CD4-positive, alpha-beta T cell treated with Interleukin-6 at 100 ng/mL for 8 hours (primary cell): ENCODE measurements at places on chromosomes 12 and 14.

GRCh38 chr12:1559676-1560091, 34.7 kb downstream of the FBXL14 start:
- no peak for DNase-seq

GRCh38 chr12:106840243-106840642, 65.8 kb downstream of the RIC8B start:
- no peak for DNase-seq

DNA sequence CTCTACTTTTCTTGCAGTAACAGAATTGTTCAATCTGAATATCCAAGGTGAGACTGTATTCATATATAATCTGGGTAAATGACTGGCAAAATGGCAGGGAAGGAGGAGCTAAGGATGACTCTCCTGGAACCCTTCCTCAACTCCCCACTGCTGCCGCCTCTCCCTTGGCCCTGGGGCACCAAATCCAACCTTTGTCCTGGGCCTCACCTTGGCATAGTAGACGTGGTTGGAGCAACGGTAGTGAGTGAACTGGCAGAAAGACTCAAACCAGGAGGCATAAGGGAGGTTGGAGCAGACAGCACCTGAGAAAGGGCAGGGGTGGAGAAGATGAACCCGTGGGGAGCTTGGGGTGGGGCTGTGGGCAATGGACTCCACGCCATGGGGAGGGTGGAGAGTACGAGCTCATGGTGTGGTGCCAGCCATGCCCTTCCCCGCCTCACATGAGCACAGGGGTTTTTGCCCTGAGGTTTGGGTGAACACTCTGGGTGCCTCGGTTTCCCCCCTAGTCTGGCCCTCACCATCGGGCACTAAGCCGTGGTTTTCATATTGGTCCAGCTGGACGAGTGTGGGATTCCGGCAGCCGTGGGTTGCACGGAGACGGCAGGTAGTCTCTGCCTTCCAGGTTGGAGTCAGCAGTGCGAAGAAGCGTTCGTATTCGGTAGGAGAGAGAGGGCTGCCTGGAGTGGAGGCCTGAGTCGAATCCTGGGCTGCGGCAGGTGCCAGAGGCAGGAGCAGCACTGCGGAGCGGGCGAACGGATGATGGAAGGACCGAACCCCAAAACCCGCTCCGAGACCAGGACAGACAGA, 753 bp downstream of the ACRBP start:
- no peak for DNase-seq

- no peak for DNase-seq
Measured at GRCh38 chr12:26428420-26428819, 233.0 kb downstream of the SSPN start.

GRCh38 chr14:37595809-37596621, 586 bp downstream of the TTC6 start:
- DNase-seq, result no peak

GRCh38 chr12:100987552-100988521, 193.3 kb downstream of the ANO4 start:
- no peak for DNase-seq

- DNase-seq, result no peak
Measured at GRCh38 chr14:73686901-73687300, 27.3 kb downstream of the PNMA1 start.

- no peak for DNase-seq
Measured at GRCh38 chr12:69570000-69570516, 15.2 kb upstream of the CCT2 start.

- DNase-seq, result no peak
Measured at GRCh38 chr14:98949481-98950135, 322.4 kb downstream of the BCL11B start.

GRCh38 chr12:92044435-92044834, 101.2 kb downstream of the BTG1 start:
- DNase-seq, result no peak

DNA sequence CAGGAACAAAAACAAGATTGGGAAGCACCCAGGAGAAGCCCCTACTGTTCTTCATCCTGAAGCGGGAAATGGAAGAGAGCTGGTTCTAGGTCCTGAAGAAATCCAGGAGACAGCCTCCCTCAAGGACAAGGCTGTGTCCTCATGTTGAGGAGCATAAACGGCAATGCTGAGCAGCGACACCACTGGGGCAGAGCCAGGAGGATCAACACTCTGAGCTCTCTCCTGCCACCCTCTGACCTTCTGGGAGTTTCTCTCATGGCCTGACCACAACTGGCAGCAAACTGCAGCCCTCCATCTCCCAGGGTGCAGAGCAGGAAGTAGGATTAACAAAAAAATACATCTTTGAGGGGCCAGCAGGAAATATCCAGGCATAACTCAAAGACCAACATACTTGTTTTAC, 1292.2 kb upstream of the TMEM132C start:
- no peak for DNase-seq

DNA sequence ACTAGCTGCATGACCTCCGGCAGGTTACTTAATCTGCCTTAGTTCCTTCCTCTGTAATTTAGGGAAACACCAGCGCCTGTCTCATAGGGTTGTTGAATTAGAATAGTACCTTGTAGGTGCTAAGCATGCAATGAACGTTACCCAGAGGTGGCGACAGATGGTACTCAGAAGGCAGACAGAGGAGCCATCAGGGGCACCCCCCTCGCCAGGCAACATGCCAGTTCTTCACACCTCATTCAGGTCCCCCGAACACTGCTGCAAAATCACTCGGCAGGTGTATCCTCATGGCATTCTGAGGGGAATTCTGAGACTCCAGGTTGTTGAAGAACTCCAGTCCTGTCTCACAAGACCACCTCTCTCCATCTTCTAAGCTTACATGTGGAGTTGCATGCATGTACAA, 10.1 kb downstream of the ISM2 start:
- DNase-seq, result no peak

DNA sequence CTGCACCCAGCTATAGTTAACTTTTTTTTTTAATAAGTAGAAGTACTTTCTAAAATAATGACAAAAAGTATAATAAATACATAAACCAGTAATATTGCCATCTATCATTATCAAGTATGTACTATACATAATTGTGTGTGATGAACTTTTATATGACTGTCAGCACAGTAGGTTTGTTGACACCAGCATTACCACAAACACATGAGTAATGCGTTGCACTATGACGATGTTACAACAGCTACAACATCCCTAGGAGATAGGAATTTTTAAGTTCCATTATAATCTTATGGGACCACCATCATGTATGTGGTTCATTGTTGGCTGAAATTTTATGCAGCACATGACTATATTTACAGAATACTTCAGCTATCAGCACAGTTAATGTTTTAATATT, 62.9 kb upstream of the VSX2 start:
- no peak for DNase-seq
